ENCODE measurements at places on chromosomes 16 and 17.

GRCh38 chr17:73325527-73325842 lies 13.7 kb upstream of the CDC42EP4 start:
- DNase-seq, result no peak
- no peak overlapping the region for H3K27ac ChIP-seq
- H3K4me1 ChIP-seq, result no peaks in the 10 kb centered on the region
- H3K4me3 ChIP-seq, result no peak overlapping the region

DNA sequence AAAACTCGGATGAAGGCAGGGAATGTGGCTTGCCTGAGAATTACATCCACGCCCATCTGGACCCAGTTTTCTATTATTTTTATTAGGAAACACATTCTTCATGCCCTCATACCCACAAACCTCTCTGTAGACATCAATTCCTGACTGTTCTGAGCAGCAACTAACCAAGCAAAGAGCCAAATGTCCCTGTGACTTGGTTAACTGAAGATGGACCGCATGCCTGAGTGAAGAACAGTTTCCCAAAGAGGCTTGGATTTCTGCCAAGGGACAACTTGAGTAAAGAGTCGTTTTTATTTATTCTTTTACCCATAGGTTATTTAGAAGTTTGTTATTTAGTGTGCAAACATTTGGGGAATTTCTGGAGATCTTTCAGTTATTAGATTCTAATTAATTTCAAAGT lies 259.8 kb downstream of the GRIN2A start:
- H3K4me1 ChIP-seq, result no peaks in the 10 kb centered on the region
- no peak overlapping the region for H3K4me3 ChIP-seq
- DNase-seq, result no peak
- no peaks in the 10 kb centered on the region for H3K27me3 ChIP-seq
- no peak overlapping the region for H3K27ac ChIP-seq

GRCh38 chr16:65622151-65622550 lies 500.3 kb upstream of the CDH11 start:
- H3K4me1 ChIP-seq, result no peaks in the 10 kb centered on the region
- no peak overlapping the region for H3K27ac ChIP-seq
- no peak for DNase-seq

GRCh38 chr17:73431401-73432205 lies 119.8 kb upstream of the CDC42EP4 start:
- no peak overlapping the region for H3K4me3 ChIP-seq
- no peaks in the 10 kb centered on the region for H3K36me3 ChIP-seq
- no peak for DNase-seq
- H3K27ac ChIP-seq, result no peak overlapping the region
- H3K4me1 ChIP-seq, result no peaks in the 10 kb centered on the region
- H3K27me3 ChIP-seq, result peaks cover 86% of the 10 kb centered on the region
